Stimulated activated CD8-positive, alpha-beta memory T cell treated with anti-CD3 and anti-CD28 coated beads, Interleukin-15, amount 100 ng/mL, for 1 hour (primary cell): ENCODE measurements at places on chromosomes 12 and 14.

GRCh38 chr14:101716077-101716950 lies 45.2 kb upstream of the PPP2R5C start:
- DNase-seq, result no peak

DNA sequence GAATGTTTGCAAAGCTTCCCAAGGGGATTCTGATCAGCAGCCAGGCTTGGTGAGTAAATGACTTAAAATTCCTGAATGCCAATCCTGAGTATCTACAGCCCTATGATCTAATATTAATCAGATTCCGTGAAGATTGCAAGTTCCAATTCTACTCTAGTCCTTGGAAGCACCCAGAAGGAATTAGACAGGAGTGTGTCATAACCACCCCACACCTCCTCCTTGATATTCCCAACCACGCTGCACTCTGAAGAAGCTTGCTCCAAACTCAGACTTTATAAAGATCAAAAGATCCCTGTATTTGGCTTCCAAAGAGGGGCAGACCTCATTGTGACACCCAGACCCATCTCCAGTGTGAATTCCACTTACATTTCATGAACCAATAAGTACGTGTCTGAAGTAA lies 306.0 kb downstream of the BCL11B start:
- DNase-seq, result no peak

DNA sequence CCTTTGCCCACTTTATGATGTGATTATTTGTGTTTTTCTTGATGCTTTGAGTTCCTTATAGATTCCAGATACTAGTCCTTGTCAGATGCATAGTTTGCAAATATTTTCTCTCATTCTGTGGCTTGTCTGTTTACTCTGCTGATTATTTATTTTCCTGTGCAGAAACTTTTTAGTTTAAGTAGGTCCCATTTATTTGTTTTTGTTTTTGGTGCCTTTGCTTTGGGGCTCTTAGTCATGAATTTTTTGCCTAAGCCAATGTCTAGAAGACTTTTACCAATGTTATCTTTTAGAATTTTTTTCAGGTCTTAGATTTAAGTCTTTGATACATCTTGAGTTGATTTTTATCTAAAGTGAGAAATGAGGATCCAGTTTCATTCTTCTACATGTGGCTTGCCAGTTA lies 667.3 kb downstream of the SLC16A7 start:
- no peak for DNase-seq

- no peak for DNase-seq
Observed at GRCh38 chr12:74490390-74491064, 47.1 kb upstream of the ATXN7L3B start.

GRCh38 chr12:111247083-111247783 lies 121.7 kb downstream of the PHETA1 start:
- DNase-seq, result no peak

DNA sequence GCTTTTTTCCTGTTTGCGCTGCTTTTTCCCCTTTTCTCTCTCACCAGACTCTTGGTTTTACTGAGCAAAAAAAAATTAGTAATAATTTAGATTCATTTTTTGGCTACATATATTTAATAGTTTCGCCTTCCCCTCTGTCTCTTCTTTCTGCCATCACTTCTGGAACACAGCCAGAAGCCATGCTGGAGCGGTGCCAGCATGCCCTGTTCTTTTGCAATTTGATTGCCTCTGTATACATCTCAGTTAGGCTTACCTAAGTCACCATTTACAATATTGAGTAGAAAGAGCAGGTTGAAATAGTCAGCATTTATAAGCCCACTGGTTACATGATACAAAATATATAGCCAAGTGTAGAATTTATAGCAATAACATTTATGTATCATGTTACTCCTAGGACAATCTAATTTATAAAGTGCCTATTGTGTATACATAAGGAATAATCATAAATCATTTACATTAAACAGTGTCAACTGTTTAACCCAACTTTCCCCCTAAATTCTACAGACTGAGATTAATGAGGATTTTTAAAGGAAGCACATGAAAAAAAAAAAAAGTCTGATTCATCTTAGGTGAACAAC lies 413.8 kb upstream of the SOX5 start:
- DNase-seq, result no peak

DNA sequence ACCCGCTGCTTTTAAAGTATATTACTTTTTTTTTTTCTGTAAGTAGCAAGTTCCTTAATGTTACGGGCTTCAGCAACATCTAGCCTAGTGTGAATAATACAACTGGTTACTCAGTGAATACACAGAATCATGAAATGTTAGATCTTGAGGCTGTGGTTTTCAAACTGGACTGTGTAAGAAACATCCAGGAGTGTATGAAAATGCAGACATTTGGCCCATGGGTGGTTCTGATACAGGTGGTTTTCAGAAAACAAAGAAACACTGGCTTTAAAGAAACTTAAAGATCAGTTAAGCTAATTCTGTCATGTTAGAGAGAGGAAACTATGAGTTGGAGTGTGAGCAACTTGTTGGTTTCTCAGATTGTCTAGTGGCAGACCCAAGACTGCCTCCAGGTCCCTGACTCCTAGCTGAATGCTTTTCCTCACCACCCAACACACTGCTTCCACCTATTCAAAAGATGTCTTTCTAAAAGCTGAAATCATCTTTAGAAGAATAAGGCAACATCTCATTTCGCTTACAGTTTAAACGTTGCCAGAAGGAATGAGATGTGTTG lies 36.1 kb downstream of the TBC1D30 start:
- DNase-seq, result no peak

DNA sequence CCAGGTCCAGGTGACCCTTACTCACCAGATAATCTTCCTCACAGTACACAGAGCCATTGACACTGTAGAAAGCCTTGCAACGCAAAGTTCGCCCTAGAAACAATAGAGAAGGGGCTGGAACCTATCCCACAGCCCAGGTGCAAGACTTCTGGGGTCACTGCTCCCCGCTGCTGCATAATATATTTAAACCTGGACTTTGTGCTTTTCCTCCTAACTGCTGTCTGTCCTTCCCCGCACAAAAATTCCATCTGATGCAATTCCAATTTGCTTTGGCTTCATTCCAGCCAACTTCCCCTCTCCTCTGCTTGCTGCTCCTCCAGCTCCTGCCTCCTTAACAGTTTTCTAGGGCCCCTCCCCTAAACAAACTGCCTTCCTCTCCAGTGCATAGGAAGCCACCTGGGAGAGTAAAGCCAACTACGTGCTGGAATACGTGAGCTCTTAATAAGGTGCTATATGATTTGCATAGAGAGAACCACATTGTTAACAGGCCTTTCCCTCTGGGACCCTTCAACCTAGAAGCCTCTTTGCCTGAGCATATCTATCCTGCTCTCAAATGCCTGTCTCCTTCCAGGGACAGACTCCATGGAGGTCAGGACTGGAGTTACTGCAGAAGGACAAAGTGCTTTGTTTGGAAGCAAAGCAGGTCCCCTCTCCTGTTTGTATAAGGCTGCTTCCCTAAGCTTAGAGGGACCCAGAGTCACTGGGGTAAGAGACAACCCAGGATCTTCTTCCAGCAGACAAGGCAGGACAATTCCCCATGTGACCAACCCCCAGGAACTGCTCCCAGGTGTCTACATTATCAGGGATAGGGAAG lies 5.5 kb downstream of the AJUBA start:
- no peak for DNase-seq

- no peak for DNase-seq
Observed at GRCh38 chr12:71214511-71215285, 56.9 kb upstream of the TSPAN8 start.

DNA sequence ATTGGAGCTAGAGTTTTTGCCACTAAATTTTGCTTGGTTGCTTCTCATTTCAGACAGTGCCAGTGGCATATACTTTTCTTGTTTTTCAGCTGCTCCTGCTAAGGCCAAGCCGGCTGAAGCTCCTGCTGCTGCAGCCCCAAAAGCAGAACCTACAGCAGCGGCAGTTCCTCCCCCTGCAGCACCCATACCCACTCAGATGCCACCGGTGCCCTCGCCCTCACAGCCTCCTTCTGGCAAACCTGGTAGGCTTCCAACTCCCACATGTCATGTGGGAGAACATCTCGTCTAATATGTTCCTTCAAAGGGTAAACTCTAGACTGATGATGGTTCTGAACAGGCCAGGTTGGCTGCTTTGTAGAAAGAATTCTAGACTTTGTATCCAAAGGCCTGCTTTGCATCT lies 11.0 kb downstream of the DLST start:
- DNase-seq, result no peak

- DNase-seq, result no peak
Observed at GRCh38 chr12:64675795-64676194, 65.5 kb downstream of the RASSF3 start.

DNA sequence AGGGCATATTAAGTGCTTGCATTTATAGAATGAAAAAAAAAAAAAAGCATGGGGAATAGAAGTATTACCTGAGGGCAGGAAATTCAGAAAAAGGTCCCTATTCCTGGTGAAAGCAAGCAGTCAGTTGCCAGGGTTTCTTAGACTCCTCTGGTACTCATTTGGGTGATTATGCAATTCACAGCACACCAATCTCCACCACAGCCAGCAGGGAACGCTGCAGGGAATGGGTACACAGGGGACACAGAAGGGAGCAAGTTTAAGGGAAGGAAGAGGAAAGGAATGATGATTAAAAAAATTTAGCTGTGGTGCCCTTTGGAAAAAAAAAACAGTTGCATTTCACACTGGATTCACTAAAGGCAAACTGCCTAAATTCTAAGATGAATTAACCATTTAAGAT lies 14.2 kb downstream of the BLTP3B start:
- DNase-seq, result no peak

DNA sequence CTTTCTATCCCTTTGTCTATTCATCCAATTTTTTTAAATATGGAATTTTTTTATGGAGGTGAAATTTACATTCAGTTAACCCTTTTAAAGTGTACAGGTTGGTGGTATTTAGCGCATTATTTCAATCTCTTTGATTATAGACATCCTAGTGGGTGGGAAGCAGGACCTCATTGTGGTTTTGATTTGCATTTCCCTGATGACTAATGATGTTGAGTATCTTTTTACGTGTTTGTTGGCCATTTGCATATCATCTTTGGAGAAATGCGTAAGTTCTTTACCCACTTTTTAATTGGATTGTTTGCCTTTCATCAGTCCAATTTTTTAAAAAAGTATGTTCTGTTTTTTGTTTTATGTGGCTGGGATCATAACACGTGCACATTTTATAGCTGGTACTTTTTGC lies 20.8 kb downstream of the PAPLN start:
- no peak for DNase-seq

GRCh38 chr12:51838036-51838435 lies 10.5 kb downstream of the FIGNL2 start:
- no peak for DNase-seq

- DNase-seq, result no peak
Observed at GRCh38 chr14:95515080-95515489, 1.4 kb downstream of the SYNE3 start.

- DNase-seq, result no peak
Observed at GRCh38 chr14:72023128-72024042, 91.2 kb downstream of the RGS6 start.

GRCh38 chr14:100580316-100581227 lies 6.6 kb downstream of the BEGAIN start:
- DNase-seq, result no peak

GRCh38 chr14:72444701-72445100 lies 449.2 kb downstream of the DPF3 start:
- no peak for DNase-seq

GRCh38 chr12:80710727-80711449 lies 3.5 kb downstream of the MYF6 start:
- DNase-seq, result no peak

- DNase-seq, result no peak
Observed at GRCh38 chr12:109719123-109720022, 5.7 kb downstream of the FAM222A start.
